Effector CD4-positive, alpha-beta T cell (primary cell): ENCODE measurements at places on chromosomes 3 and 15.
A peak's percentile ranks its signal among the peaks of the same experiment; 100 is the strongest.

DNA sequence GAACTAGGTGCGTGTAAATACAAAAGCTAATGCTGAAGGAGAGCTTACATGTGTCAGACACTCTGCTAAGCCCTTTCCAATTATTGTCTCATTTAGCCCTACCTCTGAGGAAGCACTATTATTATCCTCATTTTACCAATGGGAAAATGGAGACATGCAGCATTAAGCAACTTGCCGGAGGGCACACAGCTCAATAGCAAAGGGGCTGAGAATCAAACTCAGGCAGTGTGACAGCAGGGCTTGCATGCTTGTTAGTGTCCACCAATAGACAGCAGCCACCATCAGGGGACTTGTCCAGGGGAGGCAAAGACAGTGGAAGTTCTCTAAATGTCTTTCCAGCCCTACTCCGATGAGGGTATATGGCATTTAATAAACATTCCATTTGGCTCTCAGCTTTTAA, 548.6 kb downstream of the MAGI1 start:
- DNase-seq, result no peak

- DNase-seq, result peak; percentile 13
These were observed 975 bp upstream of the FOXP1 start for GRCh38 chr3:71584394-71585011.

DNA sequence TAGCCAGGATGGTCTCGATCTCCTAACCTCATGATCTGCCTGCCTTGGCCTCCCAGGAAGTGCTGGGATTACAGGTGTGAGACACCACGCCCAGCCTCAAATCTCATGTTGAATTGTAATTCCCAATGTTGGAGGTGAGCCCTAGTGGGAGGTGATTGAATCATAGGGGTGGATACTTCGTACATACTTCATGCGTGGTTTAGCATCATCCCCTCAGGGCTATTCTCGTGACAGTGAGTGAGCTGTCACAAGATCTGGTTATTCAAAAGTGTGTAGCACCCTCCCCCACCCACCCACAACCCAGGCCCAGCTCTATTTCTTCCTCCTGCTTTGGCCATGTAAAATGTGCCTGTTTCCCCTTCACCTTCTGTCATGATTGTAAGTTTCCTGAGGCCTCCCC, 236.9 kb upstream of the IL12A start:
- no peak for DNase-seq

DNA sequence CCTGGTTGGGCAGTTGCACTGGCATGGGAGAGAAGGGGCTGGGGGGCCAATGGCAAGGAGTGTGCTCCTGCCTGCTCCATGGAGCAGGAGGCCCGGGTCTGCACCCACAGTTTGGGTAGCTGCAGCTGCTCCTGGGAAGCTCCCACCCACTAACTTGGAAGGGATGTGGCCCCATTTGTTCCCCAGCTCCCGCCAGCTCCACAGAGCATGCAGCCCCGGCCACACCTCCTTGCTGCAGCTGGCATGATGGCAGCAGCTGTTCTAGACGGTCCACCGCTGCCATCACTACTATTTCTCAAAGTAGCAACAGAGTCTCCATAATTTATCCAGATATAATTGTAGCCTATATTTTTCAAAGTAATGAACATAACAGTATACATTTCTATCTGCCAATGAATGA, 65.8 kb downstream of the PIK3CB start:
- no peak for DNase-seq

- DNase-seq, result no peak
These were observed 45.8 kb upstream of the GOLIM4 start for GRCh38 chr3:168141405-168141998.

GRCh38 chr3:176939022-176939817, 258.1 kb downstream of the TBL1XR1 start:
- peak; percentile 18 for DNase-seq

- no peak for DNase-seq
These were observed 40.5 kb downstream of the CCDC12 start for GRCh38 chr3:46935989-46936558.

DNA sequence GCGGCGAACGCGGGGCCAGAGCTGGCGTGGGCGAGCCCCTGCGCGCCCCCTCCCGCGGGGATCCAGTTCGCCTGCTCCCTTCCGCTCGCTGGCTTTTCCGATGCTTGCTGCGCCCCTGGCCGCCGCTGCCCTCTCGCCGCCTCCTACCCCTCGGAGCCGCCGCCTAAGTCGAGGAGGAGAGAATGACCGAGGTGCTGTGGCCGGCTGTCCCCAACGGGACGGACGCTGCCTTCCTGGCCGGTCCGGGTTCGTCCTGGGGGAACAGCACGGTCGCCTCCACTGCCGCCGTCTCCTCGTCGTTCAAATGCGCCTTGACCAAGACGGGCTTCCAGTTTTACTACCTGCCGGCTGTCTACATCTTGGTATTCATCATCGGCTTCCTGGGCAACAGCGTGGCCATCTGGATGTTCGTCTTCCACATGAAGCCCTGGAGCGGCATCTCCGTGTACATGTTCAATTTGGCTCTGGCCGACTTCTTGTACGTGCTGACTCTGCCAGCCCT, 721 bp downstream of the P2RY1 start:
- no peak for DNase-seq

GRCh38 chr15:26935322-26935721, 35.7 kb upstream of the GABRG3 start:
- no peak for DNase-seq

- DNase-seq, result no peak
These were observed 844.3 kb upstream of the NR2F2 start for GRCh38 chr15:95486224-95486623.

DNA sequence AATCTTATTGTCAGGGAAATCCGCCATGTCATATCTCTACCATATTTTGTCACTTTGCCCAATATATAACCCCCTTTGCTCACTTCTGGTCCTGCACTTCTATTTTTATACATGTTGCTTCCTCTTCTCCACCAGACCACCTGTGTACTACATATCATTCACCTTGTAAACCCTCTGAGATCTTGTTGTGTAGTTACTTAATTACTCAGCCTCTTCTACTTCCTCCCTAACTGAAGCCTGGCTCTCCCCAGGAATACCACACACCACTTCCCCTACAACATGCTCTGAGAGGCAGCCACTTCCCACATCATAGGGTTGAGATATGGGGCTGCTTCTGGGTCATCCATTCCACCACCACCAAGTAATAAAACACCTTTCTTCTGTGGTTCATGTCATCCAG, 10.0 kb downstream of the HEXA start:
- DNase-seq, result no peak

DNA sequence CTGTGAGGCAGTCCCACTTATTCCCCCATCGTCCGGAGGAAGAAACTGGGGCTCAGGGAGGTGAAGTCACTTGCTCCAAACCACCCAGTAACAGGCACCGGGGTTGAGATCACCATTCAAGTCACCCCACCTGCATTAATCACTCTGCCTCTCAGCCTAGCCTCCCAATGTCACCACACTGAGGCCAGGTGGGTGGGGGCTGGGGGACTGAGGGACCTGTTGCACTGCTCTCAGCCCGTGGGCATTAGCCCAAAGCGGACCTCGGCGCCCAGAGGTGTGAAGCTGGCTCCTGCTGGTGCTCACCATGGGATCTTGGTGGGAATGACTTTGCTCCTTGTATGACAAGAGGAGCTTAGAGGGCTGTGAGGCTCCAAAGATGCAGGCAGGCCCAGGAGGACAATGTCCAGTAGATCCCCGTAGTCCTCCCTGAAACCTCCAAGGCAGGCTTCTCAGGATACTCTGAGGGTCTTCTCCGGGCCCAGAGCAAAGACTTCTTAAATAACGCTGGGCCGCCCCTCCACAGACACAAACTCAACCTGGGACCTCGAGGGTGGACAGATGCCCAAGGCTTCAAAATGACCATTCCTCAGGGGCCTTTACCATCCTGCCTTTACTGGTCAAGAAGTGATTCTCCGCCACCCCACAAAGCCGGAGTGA, 1.7 kb downstream of the NT5DC2 start:
- no peak for DNase-seq

DNA sequence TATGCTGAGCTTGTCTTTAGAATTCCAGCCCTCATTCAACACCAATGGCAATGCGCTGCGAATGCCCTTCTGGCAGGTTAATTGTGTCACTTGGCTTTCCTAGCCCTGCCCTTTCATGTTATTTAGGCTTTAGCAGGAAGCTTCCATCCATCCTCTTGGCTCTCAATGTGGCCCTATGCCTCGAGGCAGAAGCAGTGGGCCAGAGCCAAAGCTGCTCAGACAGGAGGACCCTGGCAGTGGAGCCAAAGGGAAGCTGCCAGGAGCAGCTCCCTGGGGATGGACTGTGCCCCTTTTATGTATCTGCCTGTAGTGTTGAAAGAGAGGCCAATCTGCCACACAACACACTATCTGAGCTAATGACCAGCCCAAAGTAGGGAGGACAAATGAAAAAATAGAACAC, 376.4 kb downstream of the CTNNB1 start:
- no peak for DNase-seq

- DNase-seq, result no peak
These were observed 9.4 kb downstream of the CLSTN2 start for GRCh38 chr3:139944256-139944910.

DNA sequence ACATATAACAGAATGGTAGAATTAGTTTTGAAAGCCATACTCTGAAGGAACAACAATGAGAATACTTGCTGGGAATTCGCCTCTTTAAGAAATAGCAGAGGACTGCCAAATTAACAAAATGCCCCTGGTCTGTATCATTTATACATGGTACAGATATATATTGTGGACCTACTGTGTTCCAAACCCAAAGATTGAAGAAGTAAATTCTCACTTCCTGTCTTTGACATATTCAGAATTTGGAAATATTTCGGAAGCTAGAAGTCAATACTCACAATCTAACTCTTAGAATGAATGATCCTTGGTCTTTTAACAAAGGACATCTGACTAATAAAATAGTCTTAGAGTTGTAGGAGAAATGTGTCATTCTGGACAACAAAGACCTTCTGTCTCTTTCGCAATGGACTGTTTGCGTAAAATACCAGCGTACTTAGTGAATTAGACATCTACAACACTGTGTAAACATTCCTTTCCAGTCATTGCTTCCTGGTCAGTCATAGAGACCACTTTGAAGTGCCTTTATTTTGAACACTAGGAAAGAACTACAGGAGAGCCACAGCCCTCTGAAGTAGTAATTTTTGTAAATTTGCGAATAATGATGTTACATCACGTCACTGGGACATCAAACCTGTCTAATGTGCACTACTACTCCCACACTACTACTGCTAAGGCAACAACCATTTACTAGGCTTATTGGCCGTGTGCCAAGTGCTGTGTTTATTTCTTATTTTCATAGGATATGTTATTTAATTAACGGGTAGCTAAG, 68.0 kb downstream of the CHL1 start:
- no peak for DNase-seq

GRCh38 chr15:70726753-70727152, 36.6 kb downstream of the UACA start:
- DNase-seq, result no peak

DNA sequence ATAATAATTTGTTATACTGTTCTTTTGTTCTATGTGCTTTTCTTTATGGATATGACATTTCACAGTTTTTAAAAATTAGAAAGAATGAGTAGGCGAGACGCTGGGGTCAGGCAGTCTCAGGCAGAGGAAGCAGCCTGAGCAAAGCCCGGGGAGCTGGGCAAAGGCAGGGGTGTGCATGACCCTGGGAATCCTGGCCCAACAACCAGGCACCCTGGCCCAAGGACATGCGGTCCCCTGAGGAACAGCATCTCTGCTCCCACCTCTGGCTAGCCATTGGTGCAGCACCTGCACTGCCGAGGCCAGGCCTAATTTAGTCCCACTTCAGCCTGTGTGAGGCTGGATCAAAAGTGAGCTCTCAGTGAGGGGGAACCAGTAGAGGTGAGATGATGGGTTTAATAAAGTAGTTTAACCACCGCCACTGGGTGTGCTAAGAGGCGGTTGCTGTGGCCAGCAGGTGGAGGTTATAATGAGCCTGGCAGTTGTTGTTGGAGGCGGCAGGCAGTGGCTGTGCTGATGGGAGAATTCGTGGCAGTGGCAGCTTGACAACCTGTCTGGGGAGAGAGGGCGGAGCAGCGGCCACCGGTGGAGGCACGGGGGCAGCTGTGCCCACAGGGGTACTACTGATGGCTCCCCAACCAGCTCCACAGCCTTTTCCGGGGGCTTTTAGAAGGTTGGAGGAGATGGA, 41.5 kb downstream of the PRKCD start:
- DNase-seq, result no peak

DNA sequence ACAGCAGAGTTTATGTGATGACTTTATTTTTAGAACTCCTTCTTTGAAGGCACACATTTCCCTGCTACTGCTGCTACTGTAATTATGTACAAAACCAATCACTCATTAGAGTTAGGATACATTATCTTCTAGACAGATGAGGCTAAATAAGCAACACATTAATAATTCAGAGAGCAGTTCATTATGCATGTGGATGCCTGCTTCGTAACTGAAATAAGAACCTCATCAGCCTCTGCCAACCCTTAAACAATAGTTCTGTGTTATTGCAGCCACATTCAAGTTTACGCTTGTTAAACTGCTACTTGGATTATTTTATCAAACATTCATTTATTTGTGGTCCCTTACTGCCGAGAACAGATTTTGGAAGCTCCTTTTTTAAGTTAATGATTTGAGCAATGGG, 52.5 kb upstream of the C15orf61 start:
- DNase-seq, result no peak

DNA sequence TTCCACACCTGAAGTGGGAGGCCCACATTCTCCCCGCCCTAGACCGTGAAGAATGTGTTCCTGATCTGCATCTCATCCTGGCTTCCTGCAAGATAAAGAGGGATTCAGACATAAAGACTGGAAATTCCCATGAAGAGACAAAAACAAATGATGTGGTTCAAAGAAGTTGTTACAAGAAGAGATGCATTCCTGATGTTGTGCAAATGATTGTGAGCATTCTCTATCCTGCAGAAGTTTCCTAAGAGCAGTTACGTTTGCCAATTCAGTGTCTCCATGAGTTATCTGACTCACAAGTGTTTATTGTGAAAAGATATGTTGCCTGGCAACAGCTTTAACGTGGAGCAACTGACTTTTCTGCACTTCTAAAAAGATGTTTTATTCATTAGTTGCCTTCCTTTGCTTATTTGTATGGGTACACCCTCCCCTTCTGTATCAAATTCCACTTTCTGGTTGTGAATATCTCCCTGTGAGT, 107.8 kb downstream of the ZIC4 start:
- DNase-seq, result no peak
